ENCODE measurements at places on chromosomes 2 and 18.

DNA sequence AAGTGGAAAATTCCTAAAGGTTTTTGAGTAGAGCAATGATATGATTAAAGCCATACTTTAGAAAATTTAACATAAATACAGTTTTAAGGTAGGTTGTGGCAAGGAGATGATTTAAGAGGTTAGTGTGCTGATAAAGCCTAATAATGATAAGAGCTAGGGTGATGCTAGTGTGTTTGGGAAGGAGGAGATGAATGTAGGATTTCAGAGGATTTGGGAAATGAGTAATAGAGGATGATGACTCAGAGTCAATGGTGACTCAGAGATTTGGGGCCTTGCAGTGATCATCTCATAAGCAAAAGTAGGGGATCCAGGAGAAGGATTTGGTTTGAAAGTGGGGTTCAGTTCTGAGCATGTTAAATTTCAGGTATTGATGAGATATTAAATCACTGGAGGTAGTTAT, 23.3 kb downstream of the STAMBP start:
- DNase-seq: no peak

GRCh38 chr2:105117565-105117964, 79.7 kb downstream of the MRPS9 start:
- no peak for DNase-seq

DNA sequence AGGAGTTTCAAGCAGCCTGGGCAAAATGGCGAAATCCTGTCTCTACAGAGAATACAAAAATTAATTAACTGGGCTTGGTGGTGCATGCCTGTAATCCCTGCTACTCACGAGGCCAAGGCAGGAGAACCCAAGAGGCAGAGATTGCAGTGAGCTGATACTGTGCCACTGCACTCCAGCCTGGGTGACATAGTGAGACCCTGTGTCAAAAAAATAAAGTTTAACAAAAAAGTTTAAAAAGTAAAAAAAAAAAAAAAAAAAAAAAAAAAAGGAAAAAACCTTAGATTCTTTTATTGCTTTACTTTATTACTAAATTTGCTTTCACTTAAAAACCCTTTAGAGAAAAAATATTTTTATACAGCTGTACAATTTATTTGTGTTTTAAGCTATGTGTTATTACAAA, 10.7 kb downstream of the CREB1 start:
- DNase-seq: no peak

DNA sequence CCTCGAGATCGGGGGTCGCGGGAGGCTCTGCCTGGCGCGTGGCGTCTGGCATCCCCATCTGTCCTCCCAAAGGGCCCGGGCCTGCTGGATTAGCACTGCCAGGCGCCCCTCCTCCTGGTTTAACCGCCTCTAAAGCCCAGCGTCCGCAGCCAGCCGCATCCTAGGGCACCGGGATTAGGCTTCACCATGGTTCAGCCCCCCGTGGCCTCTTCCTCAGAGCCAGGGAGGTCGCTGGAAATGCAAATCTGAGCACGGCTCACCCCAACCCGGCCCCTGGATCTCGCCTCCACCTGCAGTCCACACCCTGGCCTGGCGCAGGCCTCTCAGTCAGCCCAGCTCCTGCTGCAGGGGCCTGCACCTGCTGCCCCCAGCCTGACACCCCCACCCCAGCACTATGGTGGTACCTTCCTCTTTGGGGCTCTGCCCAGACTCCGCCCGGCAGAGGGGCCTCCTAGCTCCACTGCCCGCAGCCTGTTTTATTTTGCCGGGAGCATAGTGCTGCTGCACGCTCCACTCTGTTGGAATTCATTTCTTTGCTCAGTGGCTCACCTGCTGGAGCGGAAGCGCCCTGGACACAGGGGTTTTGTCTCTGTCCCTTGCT, 13.2 kb downstream of the PRELID3A start:
- no peak for DNase-seq

GRCh38 chr2:55019526-55020258, 30.6 kb downstream of the RTN4 start:
- no peak for DNase-seq

- peak; percentile 96 for DNase-seq
These were observed 111.7 kb downstream of the ANKRD44 start for GRCh38 chr2:197198890-197199289.

DNA sequence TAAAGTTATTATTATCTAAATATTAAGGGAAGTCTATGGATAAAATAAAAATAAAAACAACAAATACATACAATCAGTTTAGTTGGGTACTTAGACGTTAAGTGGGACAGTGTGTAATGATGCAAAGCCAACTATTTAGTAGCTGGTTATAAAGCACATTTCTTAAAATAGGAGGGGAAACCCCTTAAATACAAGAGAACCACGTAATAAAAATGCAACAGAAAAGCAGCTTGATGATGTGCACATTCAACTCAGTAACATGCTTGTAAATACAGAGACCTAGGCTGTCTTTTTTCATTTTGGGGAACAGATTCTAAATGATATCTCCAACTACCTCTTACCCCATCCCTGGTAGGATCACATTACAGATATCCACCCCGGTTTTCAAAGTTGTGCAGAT, 134.3 kb upstream of the AQP4 start:
- DNase-seq: no peak

- no peak for DNase-seq
These were observed 10.1 kb downstream of the DPP4 start for GRCh38 chr2:162063899-162064298.

DNA sequence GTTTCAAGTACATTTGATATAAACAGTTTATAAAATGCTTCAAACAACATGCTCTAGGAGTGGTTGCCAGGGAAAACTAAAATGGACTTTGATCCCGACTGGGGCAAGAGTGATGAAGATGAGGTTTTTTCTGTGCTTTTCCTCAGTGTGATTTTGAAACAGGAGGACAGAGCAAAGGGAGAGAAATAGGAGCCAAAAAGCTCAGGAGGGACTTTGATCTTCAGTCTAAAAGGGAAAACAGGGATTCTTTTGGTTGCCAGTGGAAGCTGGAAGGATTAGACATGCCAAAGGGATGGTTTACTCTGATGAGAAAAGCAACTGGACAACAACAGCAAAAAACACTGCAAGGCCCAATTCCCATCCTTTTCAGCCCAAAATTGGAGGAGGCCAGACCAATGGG, 95.5 kb downstream of the LTBP1 start:
- no peak for DNase-seq

DNA sequence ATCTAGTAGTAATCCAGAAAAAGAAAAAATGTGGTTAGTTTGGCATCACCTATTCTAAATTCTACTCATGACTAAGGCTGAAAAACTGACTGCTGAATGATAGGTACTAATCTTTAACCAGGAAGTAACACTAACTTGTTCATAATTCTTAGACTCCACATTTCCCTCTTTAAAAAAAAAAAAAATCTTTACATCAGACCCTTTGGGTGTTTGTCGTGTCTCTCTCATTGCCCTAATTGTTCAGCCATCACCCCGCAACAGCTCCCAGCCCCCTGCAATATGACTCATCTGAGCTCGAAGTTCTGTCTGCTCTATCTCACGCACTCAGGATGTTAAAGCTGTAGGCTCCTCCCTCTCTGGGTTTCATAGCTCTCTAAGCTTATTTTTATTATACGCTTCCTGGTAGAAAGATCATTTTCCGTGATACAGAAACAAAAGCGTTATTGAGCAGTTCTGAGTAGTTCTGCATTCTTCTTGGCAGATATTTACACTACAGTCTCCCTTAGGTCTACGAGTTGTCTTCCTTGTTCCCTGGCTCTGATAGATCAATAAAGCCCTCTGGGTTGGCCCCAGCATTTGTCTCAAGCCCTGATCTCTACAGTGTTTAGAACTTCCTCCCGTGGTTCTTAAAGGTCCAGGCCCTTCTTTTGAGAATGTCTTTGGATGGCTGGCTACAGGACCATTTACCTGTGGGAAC, 95.6 kb downstream of the TNFRSF11A start:
- DNase-seq: peak; percentile 82

GRCh38 chr2:47907039-47907781, 912 bp upstream of the FBXO11 start:
- DNase-seq: peak; percentile 46

- no peak for DNase-seq
These were observed 148.6 kb upstream of the FIGN start for GRCh38 chr2:163884416-163884815.

GRCh38 chr2:47118581-47118980, 36.5 kb downstream of the STPG4 start:
- no peak for DNase-seq

- no peak for DNase-seq
These were observed 22.3 kb upstream of the ST3GAL5 start for GRCh38 chr2:85911097-85911496.

- no peak for DNase-seq
These were observed 424.1 kb upstream of the ZEB2 start for GRCh38 chr2:144943986-144944385.

GRCh38 chr18:8681196-8681595, 24.2 kb upstream of the MTCL1 start:
- DNase-seq: no peak

- no peak for DNase-seq
These were observed 422.6 kb upstream of the LYPD1 start for GRCh38 chr2:133092571-133092970.
